ENCODE measurements at places on chromosomes 2 and 18.

DNA sequence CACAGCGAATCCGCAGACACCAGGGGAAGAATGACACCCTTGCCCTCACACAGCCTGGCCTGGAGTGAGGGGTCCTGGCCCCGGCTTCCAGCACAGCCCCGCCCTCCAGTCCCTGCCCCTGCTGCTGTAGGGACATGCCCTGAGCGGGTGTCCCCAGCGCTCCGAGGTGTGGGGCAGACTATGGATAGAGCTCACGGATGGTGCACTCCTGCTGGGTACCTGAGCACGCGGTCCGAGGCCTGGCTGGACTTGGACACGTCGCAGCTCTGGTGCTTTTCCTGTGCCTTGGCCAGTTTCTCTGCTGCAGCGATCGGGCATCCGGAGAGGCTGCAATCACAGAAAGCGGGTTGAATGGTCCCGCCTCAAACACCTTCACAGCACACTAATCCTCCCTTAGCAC lies 165.7 kb upstream of the PXDN start:
- no peak for DNase-seq

- DNase-seq = no peak
These were observed 6.0 kb upstream of the IL1R2 start for GRCh38 chr2:101985793-101986164.

GRCh38 chr2:153487448-153487847 lies 8.9 kb upstream of the RPRM start:
- no peak for DNase-seq

- no peak for DNase-seq
These were observed 683 bp downstream of the GBX2 start for GRCh38 chr2:236167297-236168109.

DNA sequence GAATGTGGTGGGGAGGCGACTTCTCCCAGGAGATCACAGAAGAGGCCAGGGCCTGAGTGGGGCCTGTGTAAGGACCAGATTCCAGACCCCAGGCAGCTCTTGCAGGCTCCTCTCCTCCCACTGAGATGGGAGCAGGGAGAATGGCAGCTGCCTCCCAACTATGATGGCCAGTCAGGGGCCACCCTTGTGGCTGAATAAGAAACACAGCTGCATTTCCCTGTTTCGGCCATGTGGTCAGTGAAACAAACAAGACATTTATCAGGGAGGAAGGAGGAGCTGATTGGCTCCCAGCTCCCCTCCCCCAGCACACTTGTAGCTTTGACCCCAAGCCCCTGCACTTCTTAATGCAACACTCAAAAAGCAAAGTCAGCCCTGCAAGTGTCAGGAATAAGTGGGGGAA lies 143.5 kb downstream of the CELF4 start:
- DNase-seq = no peak

DNA sequence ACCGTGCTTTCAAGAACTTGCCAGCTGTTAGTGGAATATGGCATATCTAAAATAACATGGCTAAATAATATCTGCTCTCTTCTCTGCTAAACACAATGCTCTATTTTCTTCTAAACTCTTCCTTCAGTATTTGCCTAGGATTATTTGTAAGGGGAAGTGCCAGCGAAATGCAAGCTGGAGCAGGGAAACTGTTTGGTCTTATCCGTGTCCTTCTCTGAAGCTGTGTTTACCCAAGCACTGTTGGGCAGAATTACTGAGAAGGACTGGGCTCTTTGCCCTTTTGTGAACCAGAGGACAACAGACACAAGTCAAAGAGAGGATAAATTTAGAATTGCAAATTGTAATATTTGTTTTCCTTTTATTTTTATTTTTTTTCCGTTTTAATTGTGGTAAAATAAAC lies 23.6 kb downstream of the CPO start:
- no peak for DNase-seq

DNA sequence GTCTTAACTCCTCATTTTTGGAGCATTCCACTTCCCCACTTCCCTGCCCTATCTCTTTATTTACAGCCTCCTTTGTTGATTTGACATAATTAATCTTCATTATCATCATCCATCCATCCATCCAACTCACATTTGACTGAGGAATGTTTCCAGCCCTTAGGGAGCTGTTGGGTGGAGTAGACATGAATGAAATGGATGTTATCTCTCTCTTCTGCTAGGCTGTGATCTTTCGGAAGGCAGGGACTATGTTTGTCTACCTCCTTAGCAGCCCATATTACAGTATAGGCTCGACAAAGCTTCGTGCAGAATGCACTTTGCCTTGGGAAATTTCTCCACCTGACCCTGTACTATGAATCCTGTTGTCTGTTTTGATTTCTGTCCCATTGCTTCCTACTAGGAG lies 7.7 kb upstream of the EFEMP1 start:
- no peak for DNase-seq

- DNase-seq = no peak
These were observed 94.0 kb downstream of the CELF4 start for GRCh38 chr18:37471637-37472036.
